NCI-H510A treated with DMSO at 0.1 percent for 48 hours (cell line): ENCODE measurements at places on chromosomes 11 and 22.

- no peak for DNase-seq
These were observed 276.2 kb downstream of the METTL15 start for GRCh38 chr11:28384418-28384817.

GRCh38 chr11:36132940-36133339 lies 156.3 kb downstream of the COMMD9 start:
- DNase-seq, result no peak

GRCh38 chr22:42433754-42434682 lies 1.8 kb upstream of the NFAM1 start:
- no peak for DNase-seq

DNA sequence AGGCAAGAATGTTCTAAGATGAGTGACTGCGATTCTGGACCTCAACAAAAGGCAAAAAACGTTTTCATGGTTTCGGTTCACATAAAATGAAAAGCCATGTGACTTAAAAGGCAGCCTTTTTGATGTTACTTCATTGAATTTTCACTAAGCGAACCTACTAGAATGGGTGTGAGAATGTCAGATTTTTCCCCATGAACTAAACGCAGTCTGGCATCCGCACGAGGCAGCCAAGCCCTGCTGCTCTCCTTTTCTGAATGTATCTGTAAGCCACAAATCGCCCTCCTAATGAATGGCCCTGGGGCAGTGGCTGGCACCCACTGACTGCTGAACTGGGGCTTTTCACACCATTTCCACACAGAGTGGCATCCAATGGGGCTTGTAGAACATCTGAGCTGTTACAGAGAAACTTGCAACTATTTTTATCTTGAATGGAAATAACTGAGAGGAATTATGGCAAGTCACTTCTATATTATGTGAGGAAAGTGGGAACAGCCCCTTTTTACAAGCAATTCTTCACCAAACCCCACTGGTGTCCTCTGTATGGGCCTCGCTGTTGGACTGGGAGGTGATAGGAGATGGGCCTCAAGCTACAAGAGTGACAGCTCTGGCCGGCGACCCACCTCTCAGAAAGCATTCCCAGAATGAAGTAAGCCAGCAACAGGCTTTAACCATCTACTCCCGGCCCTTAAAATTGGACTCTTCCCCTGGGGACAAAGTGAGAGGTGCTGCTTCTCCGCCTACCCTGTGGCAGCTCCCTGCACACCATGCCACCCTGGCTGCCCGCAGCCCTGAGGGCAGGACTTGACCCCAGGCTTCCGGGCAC lies 29.4 kb downstream of the PPP2R1B start:
- no peak for DNase-seq

GRCh38 chr11:18106688-18107087 lies 806 bp upstream of the SAAL1 start:
- DNase-seq, result no peak

GRCh38 chr11:2737226-2737590 lies 37.4 kb upstream of the KCNQ1OT1 start:
- DNase-seq, result no peak

DNA sequence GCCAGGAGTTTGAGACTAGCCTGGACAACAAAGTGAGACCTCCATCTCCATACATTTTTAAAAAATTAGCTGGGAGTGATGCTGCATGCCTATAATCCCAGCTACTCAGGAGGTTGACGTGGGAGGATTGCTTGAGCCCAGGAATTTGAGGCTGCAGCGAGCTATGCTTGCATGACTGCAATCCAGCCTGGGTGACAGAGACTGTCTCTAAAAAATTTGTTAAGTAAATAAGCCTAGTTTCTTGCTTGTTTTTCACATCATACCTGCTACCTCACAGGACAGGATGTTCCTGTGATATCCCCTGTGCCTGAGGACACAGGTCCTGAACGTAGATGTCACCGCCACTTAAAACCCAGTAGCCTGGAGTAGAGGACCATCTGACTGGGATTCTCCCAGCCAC lies 348.6 kb downstream of the MN1 start:
- no peak for DNase-seq

GRCh38 chr11:26219183-26220117 lies 112.5 kb upstream of the ANO3 start:
- DNase-seq, result no peak

GRCh38 chr22:30277547-30278344 lies 11.1 kb upstream of the OSM start:
- no peak for DNase-seq

DNA sequence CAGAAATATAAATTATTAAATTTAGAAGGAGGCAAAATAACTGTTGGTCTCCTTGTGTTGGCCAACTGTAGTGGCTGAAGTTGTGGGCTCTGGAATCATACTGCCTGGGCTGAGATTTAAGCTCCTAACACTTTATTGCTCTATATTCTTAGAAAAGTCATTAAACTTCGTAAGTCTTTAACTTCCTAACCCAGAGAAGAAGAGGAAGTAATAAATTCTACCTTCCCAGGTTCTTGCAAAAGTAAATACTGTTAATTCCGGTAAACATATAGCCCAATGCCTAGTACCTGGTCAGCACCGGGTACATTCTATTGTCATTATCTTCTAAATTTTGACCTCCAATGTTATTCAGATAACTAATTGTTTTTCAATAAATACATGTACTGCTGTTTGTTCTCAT lies 4.5 kb downstream of the OR51T1 start:
- DNase-seq, result no peak

DNA sequence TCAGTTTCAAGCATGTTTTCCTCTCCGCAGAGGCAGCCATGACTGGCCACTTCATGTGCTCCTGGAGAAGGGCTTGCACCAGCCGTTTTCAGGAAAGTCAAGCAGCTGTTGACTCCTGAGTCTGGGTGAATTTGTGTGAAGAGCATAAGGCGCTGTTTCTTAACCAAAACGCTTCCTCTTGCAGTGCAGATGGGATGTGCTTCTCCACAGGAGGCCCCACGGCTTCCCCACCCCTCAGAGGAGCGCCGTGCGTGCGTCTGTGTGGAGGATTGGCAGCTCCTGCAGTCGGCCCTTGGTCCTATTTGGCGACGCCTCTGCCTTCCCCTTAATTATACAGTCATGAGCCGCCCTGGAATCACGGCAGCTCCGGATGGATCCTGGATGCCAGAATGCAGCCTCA lies 54.1 kb upstream of the B3GAT1 start:
- no peak for DNase-seq
